Mesothelial cell of epicardium (in vitro differentiated cells): ENCODE measurements at places on chromosomes 4 and X.

DNA sequence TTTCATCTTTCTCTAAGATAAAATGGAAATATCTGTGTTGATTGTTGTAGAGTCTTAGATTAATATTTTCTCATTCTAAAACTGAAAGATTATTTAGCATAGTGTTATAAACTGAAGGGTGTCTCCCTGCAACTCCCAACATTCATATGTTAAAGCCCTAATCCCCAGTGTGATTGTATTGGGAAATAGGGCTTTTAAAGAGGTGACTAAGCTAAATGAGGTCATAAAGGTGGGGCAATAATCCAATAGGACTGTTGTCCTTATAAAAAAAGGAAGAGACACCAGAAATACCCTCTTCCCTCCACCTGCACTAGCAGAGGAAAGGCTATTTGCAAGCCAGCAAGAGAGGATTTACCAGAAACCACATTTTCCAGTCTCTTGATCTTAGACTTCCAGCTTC is 1626.4 kb downstream of the C4orf33 start:
- H3K27me3 ChIP-seq: no peaks in the 10 kb centered on the region
- no peaks in the 10 kb centered on the region for H3K4me1 ChIP-seq
- no peak overlapping the region for H3K27ac ChIP-seq
- no peak for DNase-seq

DNA sequence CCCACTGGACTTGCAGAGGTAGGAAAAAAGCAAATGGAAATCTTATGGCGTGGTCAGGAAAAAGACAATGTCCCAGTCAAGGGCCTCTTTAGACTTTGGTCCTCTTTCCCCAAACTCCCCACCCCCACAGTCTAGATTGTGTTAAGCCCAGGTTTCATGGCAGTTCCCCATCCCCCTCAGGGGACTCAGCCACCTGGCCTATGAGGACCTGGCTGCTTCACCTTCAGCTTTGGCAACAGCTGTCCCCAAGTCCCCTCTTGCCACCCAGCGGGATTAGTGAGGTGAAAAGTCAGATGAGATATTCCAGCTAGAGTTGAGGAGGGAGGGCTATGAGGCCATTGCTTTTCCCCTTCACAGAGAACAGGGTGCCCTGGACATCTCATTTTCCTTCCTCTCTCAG is 457 bp downstream of the RIPPLY1 start:
- H3K4me1 ChIP-seq: peaks cover 14% of the 10 kb centered on the region
- H3K4me3 ChIP-seq: no peak overlapping the region
- no peaks in the 10 kb centered on the region for H3K36me3 ChIP-seq
- no peak for DNase-seq

DNA sequence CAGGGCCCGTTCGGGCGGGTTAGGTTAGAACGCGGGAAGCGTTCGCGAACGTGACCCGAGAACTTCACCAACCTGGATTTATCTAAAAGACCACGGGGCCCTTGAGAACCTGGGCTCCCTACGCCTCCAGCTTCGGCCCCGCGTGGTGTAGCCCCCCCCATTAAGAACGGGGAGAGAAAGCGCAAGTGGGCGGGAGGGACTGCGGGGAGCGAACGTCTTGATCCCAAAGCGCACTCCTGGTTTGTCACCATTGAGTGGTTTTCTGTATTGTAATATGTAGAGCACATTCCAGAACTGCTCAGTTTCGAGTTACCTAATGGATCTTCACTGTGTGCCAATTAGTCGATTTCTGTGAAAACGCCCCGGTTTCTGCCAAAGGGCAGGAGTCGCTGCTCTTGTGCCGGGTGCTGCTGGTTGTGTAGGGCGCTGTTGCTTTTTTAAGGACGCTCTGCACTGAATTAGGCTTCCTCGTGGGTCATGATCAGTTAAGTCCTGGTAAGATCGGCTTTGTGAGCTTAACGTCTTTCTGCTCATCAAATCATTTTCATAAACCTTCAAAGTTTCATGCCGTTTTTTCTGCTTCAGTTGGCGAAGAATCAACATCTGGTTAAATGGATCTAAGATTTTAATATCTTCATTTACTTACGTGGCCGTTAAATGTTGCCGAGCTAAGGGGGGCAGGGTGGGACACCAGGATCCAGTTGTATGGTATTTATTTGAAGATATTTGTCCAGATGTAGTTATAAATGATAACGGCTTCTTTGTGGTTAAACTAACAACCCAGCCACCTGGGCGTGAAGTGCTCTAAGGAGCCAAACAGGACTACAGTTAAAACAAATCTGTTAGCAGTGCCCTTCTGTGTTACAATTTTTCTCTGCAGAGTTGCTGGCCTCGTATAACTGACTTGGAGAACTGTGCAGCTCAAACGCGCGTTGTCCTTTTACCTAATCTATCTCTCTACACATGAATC is 809 bp downstream of the MND1 start:
- H3K4me1 ChIP-seq: peaks cover 28% of the 10 kb centered on the region
- peak; percentile 47 for DNase-seq
- peaks cover 1% of the 10 kb centered on the region for H3K36me3 ChIP-seq

DNA sequence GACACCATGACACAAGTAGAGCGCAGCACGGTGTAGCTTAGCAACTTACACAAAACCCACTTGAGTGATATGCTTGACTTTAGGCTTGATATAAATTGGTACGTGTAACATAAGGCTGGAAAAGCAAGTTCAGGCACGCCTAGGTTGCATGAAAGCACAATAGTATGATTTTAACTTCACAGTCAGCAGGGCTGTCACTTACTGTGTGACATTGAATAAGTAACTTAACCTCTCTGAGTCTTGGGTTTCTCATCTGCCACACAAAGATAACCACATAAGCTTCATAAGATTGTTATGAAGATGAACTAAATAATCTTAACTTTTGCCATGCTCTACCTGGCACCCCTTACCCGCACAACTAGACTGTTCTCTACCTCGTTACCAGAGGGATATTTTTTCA is 9.5 kb downstream of the SRD5A3 start:
- no peak overlapping the region for H3K4me3 ChIP-seq
- H3K36me3 ChIP-seq: peaks cover 34% of the 10 kb centered on the region
- no peak for DNase-seq
- H3K27me3 ChIP-seq: no peaks in the 10 kb centered on the region

DNA sequence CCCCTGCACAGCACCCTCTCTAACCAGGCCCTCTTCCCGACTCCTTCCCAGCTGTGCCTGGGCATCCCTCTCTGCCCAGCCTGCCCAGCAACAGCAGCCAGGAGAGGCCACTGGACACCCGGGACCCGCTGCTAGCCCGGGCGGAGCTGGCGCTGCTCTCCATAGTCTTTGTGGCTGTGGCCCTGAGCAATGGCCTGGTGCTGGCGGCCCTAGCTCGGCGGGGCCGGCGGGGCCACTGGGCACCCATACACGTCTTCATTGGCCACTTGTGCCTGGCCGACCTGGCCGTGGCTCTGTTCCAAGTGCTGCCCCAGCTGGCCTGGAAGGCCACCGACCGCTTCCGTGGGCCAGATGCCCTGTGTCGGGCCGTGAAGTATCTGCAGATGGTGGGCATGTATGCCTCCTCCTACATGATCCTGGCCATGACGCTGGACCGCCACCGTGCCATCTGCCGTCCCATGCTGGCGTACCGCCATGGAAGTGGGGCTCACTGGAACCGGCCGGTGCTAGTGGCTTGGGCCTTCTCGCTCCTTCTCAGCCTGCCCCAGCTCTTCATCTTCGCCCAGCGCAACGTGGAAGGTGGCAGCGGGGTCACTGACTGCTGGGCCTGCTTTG is 1.1 kb downstream of the AVPR2 start:
- H3K4me1 ChIP-seq: peaks cover 24% of the 10 kb centered on the region
- H3K4me3 ChIP-seq: no peak overlapping the region
- H3K27ac ChIP-seq: no peak overlapping the region
- DNase-seq: peak; percentile 17
- H3K27me3 ChIP-seq: no peaks in the 10 kb centered on the region

- no peaks in the 10 kb centered on the region for H3K4me1 ChIP-seq
- H3K27ac ChIP-seq: no peak overlapping the region
- no peaks in the 10 kb centered on the region for H3K27me3 ChIP-seq
Observed at GRCh38 chrX:54386314-54386713, 28.5 kb upstream of the WNK3 start.

DNA sequence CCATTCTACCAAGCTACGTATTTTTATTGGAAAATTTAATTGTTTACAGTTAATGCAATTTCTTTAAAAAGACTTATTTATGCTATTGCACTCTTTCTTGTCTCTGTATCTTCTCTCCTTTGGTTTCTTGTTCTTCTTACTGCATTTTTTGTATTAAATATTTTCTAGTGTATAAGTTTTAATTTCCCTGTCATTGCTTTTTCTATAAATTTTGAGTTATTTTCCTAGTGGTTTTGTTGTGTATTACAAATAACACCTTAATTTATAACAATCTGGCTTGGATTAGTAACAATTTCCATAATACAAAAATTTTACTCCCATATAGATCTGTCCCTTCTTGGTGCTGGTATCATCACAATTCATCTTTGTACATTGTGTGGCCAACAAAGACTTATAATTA is 303.5 kb upstream of the SPOCK3 start:
- H3K36me3 ChIP-seq: no peaks in the 10 kb centered on the region
- no peak overlapping the region for H3K27ac ChIP-seq
- DNase-seq: no peak
- no peaks in the 10 kb centered on the region for H3K27me3 ChIP-seq

GRCh38 chr4:145843148-145843547 is 95.5 kb downstream of the ZNF827 start:
- H3K27ac ChIP-seq: peak overlapping the region; percentile 30
- no peaks in the 10 kb centered on the region for H3K27me3 ChIP-seq
- H3K4me3 ChIP-seq: no peak overlapping the region
- peaks cover 8% of the 10 kb centered on the region for H3K4me1 ChIP-seq
- no peak for DNase-seq

DNA sequence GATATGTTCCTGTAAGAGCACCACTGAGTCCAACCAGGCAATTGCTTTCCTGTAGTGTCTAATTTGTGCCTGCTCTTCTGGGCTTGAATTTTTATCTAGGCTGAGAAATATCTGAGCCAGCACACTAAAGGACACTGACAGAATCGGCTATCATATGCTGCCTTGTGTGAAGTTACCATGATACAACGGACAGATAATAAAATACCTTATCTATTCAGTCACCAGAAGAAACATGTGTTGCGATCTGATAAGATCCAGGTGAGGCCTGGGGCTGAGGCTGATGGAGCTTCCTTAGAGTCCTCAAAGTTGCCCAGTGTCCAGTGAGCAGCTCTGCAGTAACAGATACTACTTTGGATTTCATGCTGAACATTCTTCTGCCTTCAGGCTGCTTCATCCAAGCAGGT is 111.8 kb downstream of the ZNF518B start:
- DNase-seq: no peak
- no peaks in the 10 kb centered on the region for H3K27me3 ChIP-seq
- H3K4me1 ChIP-seq: no peaks in the 10 kb centered on the region

DNA sequence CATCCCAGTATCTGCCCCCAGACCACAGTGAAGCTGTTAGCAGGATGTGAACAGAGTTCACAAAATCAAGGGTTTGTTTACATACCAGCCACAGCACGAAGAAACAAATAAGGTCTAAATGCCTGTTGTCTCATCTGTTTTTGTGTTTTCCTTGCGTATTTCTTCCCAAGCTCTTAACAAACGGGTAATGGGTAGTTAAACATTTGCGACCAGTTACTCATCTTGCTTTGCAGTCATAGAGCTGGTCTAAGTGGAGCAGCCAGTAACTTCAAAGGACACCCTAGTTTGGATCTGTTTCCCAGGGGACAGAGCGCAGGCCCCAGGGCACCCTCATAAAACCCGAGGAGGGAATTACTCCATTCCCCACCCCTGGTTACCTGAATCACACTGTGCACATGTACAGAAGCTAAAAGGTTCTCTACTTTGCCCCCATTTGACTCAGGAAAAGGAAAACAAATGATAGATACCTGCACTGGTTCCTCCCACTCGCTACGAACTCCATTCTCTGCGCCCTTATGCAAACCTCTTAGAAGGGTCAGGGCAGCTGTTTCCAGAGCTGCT is 68.8 kb downstream of the MAML3 start:
- peak overlapping the region; percentile 59 for H3K27ac ChIP-seq
- no peak for DNase-seq
- H3K27me3 ChIP-seq: no peaks in the 10 kb centered on the region
- H3K4me3 ChIP-seq: no peak overlapping the region

DNA sequence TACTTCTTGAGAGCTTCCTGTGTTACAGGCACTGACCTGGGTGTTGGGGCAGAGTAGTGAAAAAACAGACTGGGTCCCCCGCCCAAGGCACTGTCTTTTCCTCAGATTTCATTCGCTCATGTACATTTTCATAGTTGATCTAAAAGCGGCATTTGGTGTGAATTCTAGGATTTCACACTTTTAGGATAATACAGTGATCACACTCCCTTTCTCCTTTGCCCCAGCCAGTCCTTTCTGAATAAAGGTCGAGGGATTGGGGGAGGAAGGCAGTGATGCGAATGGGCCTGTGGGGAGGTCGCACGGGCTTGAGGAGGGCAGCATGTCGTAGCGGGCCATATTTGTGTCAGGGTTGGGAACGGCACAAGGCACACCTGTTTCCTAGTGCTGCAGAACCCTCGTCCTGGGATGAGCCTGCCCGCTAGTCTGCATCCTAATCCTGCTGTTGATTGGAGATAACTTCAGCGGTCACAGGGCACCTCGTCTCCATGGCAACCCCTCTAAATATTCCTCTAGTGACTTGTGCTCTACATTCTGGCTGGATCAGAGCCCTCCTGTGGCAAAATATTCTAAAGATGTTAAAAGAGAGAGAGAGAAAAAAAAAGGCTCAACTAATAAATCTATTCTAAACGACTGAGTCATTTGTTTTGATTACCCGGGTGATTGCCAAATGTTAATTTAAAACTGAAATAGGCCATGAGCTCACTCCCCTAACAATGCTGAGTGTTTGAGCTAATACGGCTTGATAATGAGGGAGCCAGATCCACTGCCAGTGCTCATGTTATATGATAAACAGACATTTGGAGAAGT is 21.8 kb downstream of the FHL1 start:
- peaks cover 11% of the 10 kb centered on the region for H3K4me1 ChIP-seq
- H3K27me3 ChIP-seq: no peaks in the 10 kb centered on the region
- no peak for DNase-seq
- no peak overlapping the region for H3K4me3 ChIP-seq
- no peak overlapping the region for H3K27ac ChIP-seq

GRCh38 chrX:137988470-137988869 is 422.5 kb downstream of the ZIC3 start:
- H3K36me3 ChIP-seq: no peaks in the 10 kb centered on the region
- H3K4me3 ChIP-seq: no peak overlapping the region
- DNase-seq: no peak
- no peaks in the 10 kb centered on the region for H3K27me3 ChIP-seq
- no peaks in the 10 kb centered on the region for H3K4me1 ChIP-seq
- no peak overlapping the region for H3K27ac ChIP-seq
